ENCODE measurements at places on chromosomes 1 and 21. TPM values are rescaled to one million over a fixed set of nuclear protein-coding genes. Genes with fewer than 3 reads are reported as not detected.

Gene S100A4
- total RNA-seq, result 1,693 TPM

Gene TTLL10
- total RNA-seq, result not detected

Gene SMPDL3B
- total RNA-seq, result 1.1 TPM

Gene CSDE1
- 163 TPM for total RNA-seq

Gene FBXO2
- total RNA-seq, result 9.2 TPM

Gene AMY1C
- total RNA-seq, result not detected

Gene MANEAL
- total RNA-seq, result 26.1 TPM

Gene TNFRSF1B
- 0.28 TPM for total RNA-seq

Gene SDHC
- 267 TPM for total RNA-seq

Gene CTTNBP2NL
- total RNA-seq, result 7.9 TPM

Gene CFHR4
- not detected for total RNA-seq

Gene TEDDM1
- not detected for total RNA-seq

Gene KCNJ15
- 0.26 TPM for total RNA-seq

Gene STIL
- total RNA-seq, result 12.2 TPM

Gene PER3
- 0.83 TPM for total RNA-seq

Gene HAO2
- not detected for total RNA-seq

Gene CFAP141
- not detected for total RNA-seq

Gene PAQR6
- 3.8 TPM for total RNA-seq

Gene PTAFR
- total RNA-seq, result 0.31 TPM

Gene CFAP74
- not detected for total RNA-seq

Gene PLA2G2A
- not detected for total RNA-seq

Gene CACNA1S
- total RNA-seq, result 0.01 TPM

Gene MAP3K21
- total RNA-seq, result 13.9 TPM

Gene SPRR2F
- total RNA-seq, result not detected

Gene TIAM1
- total RNA-seq, result 0.68 TPM

Gene A3GALT2
- not detected for total RNA-seq

Gene PROX1
- total RNA-seq, result 0.07 TPM

Gene PDE4B
- total RNA-seq, result 16.7 TPM

Gene S100A12
- total RNA-seq, result not detected

Gene CSF3R
- total RNA-seq, result not detected

Gene C1orf74
- total RNA-seq, result 1.9 TPM

Gene KCNK2
- 0.22 TPM for total RNA-seq

Gene OR2L3
- not detected for total RNA-seq

Gene KIF2C
- 40.5 TPM for total RNA-seq

Gene DRAXIN
- 0.17 TPM for total RNA-seq

Gene TACSTD2
- not detected for total RNA-seq

Gene DIO1
- not detected for total RNA-seq

Gene TFF2
- not detected for total RNA-seq

All from A549 treated with DMSO at 1 μM for 4 hours (cell line).